ENCODE measurements at places on chromosomes 2 and 18.

GRCh38 chr2:16722677-16723076 lies 57.0 kb upstream of the CYRIA start:
- no peak overlapping the region for H3K27ac ChIP-seq
- peaks cover 19% of the 10 kb centered on the region for H3K27me3 ChIP-seq
- DNase-seq: no peak

DNA sequence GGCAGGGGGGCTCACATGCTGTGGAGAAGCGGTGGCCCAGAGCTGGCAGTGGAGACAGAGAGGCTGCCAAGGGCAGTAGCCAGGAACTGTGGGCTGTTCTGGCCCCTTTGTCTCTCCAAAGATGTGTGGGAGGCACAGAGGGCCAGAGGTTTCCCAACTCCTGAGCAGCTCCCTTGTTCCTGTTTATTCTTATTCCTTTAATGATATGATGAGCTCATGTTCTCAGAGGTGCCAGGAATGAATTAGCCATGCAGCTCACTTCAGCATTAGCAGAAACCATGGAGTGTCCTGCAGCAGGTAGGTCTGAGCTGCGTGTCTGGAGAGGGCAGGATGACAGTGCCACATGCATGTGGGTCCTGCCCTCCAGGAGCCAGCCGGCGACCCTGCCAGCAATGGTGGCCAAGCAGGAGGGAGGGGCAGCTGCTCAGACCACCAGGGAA lies 77.9 kb upstream of the FZD7 start:
- no peaks in the 10 kb centered on the region for H3K36me3 ChIP-seq
- peaks cover 72% of the 10 kb centered on the region for H3K4me1 ChIP-seq
- no peak for DNase-seq
- H3K4me3 ChIP-seq: no peak overlapping the region
- H3K27me3 ChIP-seq: peaks cover 6% of the 10 kb centered on the region
- H3K27ac ChIP-seq: peak overlapping the region; percentile 30

GRCh38 chr2:224869601-224870233 lies 153.6 kb upstream of the CCDC195 start:
- no peaks in the 10 kb centered on the region for H3K36me3 ChIP-seq
- no peak overlapping the region for H3K4me3 ChIP-seq
- H3K27me3 ChIP-seq: peaks cover 2% of the 10 kb centered on the region
- H3K27ac ChIP-seq: no peak overlapping the region
- no peak for DNase-seq

GRCh38 chr2:170713543-170714380 lies 1.4 kb upstream of the SP5 start:
- peaks cover 41% of the 10 kb centered on the region for H3K4me1 ChIP-seq
- H3K27ac ChIP-seq: no peak overlapping the region
- H3K27me3 ChIP-seq: peaks cover 22% of the 10 kb centered on the region
- peak; percentile 51 for DNase-seq
- no peaks in the 10 kb centered on the region for H3K36me3 ChIP-seq

- H3K36me3 ChIP-seq: no peaks in the 10 kb centered on the region
- no peak overlapping the region for H3K4me3 ChIP-seq
- H3K27me3 ChIP-seq: no peaks in the 10 kb centered on the region
These were observed 1247.5 kb upstream of the ACVR2A start for GRCh38 chr2:146597291-146597690.

- peaks cover 8% of the 10 kb centered on the region for H3K27me3 ChIP-seq
- H3K27ac ChIP-seq: peak overlapping the region; percentile 1
- no peaks in the 10 kb centered on the region for H3K36me3 ChIP-seq
- H3K4me3 ChIP-seq: no peak overlapping the region
- DNase-seq: no peak
- H3K4me1 ChIP-seq: peaks cover 21% of the 10 kb centered on the region
These were observed 269.2 kb downstream of the FIGN start for GRCh38 chr2:163466331-163467250.

GRCh38 chr2:55425431-55425831 lies 5.8 kb upstream of the CCDC88A start:
- DNase-seq: no peak
- no peak overlapping the region for H3K4me3 ChIP-seq
- no peaks in the 10 kb centered on the region for H3K36me3 ChIP-seq
- peaks cover 17% of the 10 kb centered on the region for H3K4me1 ChIP-seq

DNA sequence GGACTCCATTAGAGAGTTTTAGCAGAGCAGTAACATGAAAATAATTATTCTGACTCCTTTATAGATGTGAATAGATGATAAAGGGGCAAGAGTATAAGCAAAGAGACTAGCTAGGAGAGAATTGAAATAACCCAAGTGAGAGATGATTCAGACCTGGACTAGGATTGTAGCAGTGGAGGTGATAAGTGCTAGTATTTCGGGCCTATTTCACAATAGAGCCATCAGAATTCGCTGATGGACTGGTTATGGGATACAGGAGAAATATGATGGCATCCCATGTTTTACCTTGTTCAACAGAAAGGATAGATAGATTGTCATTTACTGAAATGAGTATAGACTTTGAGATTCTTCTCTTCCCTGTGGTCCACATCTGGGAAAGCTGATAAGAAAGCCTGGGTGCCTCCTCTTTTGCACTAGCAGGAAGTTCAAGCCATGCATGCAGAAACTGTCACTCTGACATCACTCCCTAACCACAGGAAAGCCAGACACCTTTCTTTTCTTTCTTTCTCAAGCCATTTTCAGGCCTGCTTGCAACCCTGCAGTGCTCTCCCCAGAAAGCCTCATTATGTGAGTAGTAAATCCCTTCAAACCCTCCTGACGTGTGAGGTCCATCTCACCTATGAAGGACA lies 25.3 kb downstream of the DYNAP start:
- H3K4me3 ChIP-seq: no peak overlapping the region
- DNase-seq: no peak
- no peaks in the 10 kb centered on the region for H3K27me3 ChIP-seq
- H3K4me1 ChIP-seq: peaks cover 7% of the 10 kb centered on the region

DNA sequence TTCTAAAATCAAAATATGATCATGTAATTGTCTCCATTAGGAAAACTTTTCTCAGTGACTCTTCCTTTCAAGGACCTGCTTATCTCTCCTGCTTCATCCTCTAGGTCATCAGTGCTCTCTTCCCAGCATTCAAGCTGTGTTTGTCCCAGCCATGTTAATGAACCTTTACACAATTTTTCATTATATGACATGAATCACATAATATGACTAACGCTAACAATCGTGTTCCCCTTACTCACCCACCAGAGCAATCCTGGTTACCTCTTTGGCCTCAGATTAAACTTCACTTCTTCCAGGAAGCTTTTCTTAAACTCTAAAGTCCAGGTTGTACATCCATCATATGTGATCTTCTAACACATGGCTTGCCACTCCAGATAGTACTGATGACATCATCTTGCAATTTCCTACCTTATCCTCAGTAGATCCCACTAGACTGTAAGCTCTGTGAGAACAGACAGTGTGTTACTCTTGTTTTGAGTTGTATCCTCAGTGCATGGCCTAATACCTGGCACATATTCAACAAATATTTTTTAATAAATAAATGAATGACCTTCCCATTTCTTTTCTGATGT lies 882.9 kb upstream of the ZEB2 start:
- H3K27me3 ChIP-seq: peaks cover 4% of the 10 kb centered on the region
- no peaks in the 10 kb centered on the region for H3K36me3 ChIP-seq
- no peak overlapping the region for H3K4me3 ChIP-seq
- H3K4me1 ChIP-seq: no peaks in the 10 kb centered on the region
- DNase-seq: no peak

- H3K27ac ChIP-seq: peak overlapping the region; percentile 61
- no peak overlapping the region for H3K4me3 ChIP-seq
- no peaks in the 10 kb centered on the region for H3K36me3 ChIP-seq
- H3K27me3 ChIP-seq: peaks cover 3% of the 10 kb centered on the region
- no peak for DNase-seq
These were observed 125.1 kb upstream of the HAAO start for GRCh38 chr2:42917425-42917927.

DNA sequence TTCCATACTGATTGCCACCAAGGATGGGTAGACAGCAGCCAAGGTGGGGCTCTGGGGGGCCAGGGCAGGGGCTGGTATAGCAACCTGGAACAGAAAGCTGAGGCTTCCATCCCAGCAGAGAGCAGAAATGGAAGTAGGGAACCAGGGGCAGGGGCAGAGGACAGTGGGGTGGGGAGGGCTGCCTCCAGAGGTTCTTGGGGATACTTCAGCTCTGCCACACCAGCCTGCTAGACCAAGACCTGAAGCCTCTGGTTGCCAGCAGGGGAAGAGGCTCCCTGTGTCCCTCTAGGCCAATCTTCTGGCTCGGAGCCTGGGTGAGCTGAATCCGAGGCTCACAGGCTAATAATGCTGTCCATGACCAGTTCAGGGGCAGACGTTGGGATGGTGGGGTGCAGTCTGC lies 329.0 kb downstream of the DYSF start:
- no peak overlapping the region for H3K4me3 ChIP-seq
- no peaks in the 10 kb centered on the region for H3K36me3 ChIP-seq
- peaks cover 72% of the 10 kb centered on the region for H3K27me3 ChIP-seq
- H3K4me1 ChIP-seq: peaks cover 29% of the 10 kb centered on the region

GRCh38 chr2:58562276-58562675 lies 321.2 kb upstream of the FANCL start:
- no peaks in the 10 kb centered on the region for H3K36me3 ChIP-seq
- no peak overlapping the region for H3K27ac ChIP-seq
- no peaks in the 10 kb centered on the region for H3K4me1 ChIP-seq
- no peak overlapping the region for H3K4me3 ChIP-seq

GRCh38 chr2:200305797-200306195 lies 697 bp upstream of the SPATS2L start:
- H3K27ac ChIP-seq: peak overlapping the region; percentile 87
- peak; percentile 55 for DNase-seq
- H3K4me1 ChIP-seq: peaks cover 36% of the 10 kb centered on the region
- H3K27me3 ChIP-seq: peaks cover 13% of the 10 kb centered on the region
- H3K36me3 ChIP-seq: no peaks in the 10 kb centered on the region
- H3K4me3 ChIP-seq: peak overlapping the region; percentile 92

- H3K4me1 ChIP-seq: peaks cover 9% of the 10 kb centered on the region
- no peak overlapping the region for H3K27ac ChIP-seq
- H3K27me3 ChIP-seq: no peaks in the 10 kb centered on the region
- no peak overlapping the region for H3K4me3 ChIP-seq
These were observed 57.4 kb upstream of the EPHA4 start for GRCh38 chr2:221629468-221629867.

- no peaks in the 10 kb centered on the region for H3K36me3 ChIP-seq
- no peak overlapping the region for H3K4me3 ChIP-seq
These were observed 76.7 kb downstream of the MRPS9 start for GRCh38 chr2:105114551-105114950.

GRCh38 chr2:12816379-12817306 lies 99.9 kb downstream of the TRIB2 start:
- H3K4me3 ChIP-seq: no peak overlapping the region
- DNase-seq: no peak
- peaks cover 17% of the 10 kb centered on the region for H3K4me1 ChIP-seq
- H3K36me3 ChIP-seq: no peaks in the 10 kb centered on the region

- H3K36me3 ChIP-seq: peaks cover 5% of the 10 kb centered on the region
- peak overlapping the region; percentile 94 for H3K4me3 ChIP-seq
- no peaks in the 10 kb centered on the region for H3K27me3 ChIP-seq
- peak overlapping the region; percentile 97 for H3K27ac ChIP-seq
- peak; percentile 75 for DNase-seq
These were observed 412 bp downstream of the OSBPL1A start for GRCh38 chr18:24397131-24397693.

GRCh38 chr2:237295889-237296480 lies 118.0 kb downstream of the COL6A3 start:
- peaks cover 64% of the 10 kb centered on the region for H3K4me1 ChIP-seq
- no peak overlapping the region for H3K4me3 ChIP-seq
- no peak for DNase-seq
- H3K27ac ChIP-seq: no peak overlapping the region

- no peak for DNase-seq
- H3K27me3 ChIP-seq: peaks cover 9% of the 10 kb centered on the region
- peaks cover 10% of the 10 kb centered on the region for H3K4me1 ChIP-seq
- no peak overlapping the region for H3K4me3 ChIP-seq
These were observed 120.6 kb upstream of the CTDP1 start for GRCh38 chr18:79558933-79559416.

- H3K4me1 ChIP-seq: peaks cover 21% of the 10 kb centered on the region
- no peak for DNase-seq
- H3K36me3 ChIP-seq: peaks cover 7% of the 10 kb centered on the region
These were observed 20.5 kb downstream of the MLPH start for GRCh38 chr2:237507512-237507911.

- peaks cover 1% of the 10 kb centered on the region for H3K27me3 ChIP-seq
- no peak overlapping the region for H3K4me3 ChIP-seq
- DNase-seq: no peak
- H3K4me1 ChIP-seq: peaks cover 33% of the 10 kb centered on the region
- H3K27ac ChIP-seq: peak overlapping the region; percentile 52
These were observed 332.6 kb upstream of the ACVR2A start for GRCh38 chr2:147512206-147512605.

GRCh38 chr2:240965296-240965904 lies 33.0 kb upstream of the SNED1 start:
- H3K4me3 ChIP-seq: no peak overlapping the region
- no peak for DNase-seq
- peaks cover 3% of the 10 kb centered on the region for H3K27me3 ChIP-seq
- peaks cover 5% of the 10 kb centered on the region for H3K4me1 ChIP-seq
- no peaks in the 10 kb centered on the region for H3K36me3 ChIP-seq

- DNase-seq: no peak
- no peak overlapping the region for H3K27ac ChIP-seq
- peaks cover 19% of the 10 kb centered on the region for H3K4me1 ChIP-seq
- no peak overlapping the region for H3K4me3 ChIP-seq
- H3K36me3 ChIP-seq: no peaks in the 10 kb centered on the region
- H3K27me3 ChIP-seq: peaks cover 38% of the 10 kb centered on the region
These were observed 304.3 kb downstream of the CELF4 start for GRCh38 chr18:37261246-37261840.

DNA sequence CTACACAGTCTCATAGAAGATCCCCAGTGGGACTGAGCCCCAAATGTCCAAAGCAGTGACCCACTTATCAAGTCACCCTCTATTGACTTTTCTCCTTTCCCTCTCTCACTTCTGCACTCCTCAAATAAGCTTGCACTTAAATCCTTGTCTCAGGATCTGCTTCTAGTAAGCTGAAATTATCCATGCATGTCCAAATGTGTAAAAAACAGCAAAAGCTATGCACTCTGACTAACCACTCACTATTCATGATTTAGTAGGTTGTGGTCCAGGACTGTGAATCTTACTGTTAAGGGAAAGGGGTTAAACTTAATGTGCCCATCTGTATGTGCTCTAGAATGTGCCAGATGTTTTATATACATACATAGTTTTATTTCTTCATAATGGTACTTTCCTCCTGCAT lies 115.4 kb downstream of the SCG2 start:
- H3K36me3 ChIP-seq: no peaks in the 10 kb centered on the region
- H3K27me3 ChIP-seq: no peaks in the 10 kb centered on the region
- H3K4me1 ChIP-seq: no peaks in the 10 kb centered on the region
- DNase-seq: no peak
- H3K27ac ChIP-seq: no peak overlapping the region

DNA sequence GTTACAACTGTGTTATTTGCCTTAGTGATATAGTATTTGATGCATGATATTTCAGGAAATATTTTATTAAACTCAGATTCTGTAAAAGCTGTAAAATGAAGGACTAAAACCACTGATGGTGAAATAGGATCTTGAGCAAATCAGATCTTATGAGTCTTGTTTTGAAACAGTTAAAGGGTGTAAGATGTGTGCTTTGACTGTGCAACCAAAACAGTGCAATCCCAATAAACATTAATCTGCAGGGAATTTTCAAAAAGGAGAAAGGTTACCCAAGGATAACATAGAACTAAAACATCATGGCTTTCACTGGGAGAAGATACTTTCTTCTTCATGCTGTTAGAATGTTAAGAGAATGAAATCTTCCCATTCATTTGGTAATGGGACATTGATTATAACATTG lies 378.7 kb downstream of the PARD3B start:
- no peaks in the 10 kb centered on the region for H3K4me1 ChIP-seq
- DNase-seq: no peak
- no peaks in the 10 kb centered on the region for H3K27me3 ChIP-seq

GRCh38 chr18:11324510-11324909 lies 175.1 kb upstream of the PIEZO2 start:
- peaks cover 14% of the 10 kb centered on the region for H3K27me3 ChIP-seq
- no peaks in the 10 kb centered on the region for H3K36me3 ChIP-seq
- H3K4me1 ChIP-seq: no peaks in the 10 kb centered on the region
- DNase-seq: no peak

Data from nephron progenitor cell (in vitro differentiated cells).